ENCODE measurements at places on chromosomes 16 and 17.

- DNase-seq = no peak
Observed at GRCh38 chr17:48723423-48724250, 652 bp downstream of the PRAC2 start.

DNA sequence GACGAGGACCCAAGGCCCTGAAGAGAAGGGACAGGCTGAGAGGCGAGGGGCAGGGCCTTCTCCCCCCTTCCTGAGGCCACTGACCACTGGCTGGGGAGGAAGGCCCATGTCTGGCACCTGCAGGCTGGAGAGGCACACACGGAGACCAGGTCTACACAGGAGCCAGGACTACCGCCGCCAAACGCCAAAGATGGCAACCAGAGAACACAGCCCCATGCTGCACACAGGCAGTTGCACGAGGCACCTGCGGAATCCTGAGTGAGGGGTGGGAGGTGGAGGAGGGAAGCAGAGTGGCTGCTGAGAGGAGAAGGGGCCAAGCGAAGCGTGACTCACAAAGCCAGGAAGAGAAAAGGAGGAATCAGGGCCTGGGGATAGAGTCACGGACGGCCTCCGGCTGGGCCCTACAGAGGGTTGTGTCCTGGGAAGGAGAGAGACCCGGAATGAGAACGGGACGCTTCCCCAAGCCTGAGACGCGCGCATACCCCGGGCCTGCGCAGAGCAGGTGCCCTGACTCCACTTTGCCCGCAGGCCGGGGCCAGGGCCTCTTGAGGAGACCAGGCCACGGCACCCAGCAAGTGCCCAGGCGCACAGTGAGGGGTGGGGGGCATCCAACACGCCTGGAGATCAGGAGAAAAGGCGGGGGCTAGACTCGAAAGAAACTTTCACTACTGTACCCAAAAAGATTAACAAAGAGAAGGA, 28.7 kb upstream of the C16orf95 start:
- no peak for DNase-seq

- DNase-seq = no peak
Observed at GRCh38 chr16:64865069-64865696, 256.7 kb downstream of the CDH11 start.

GRCh38 chr16:85924675-85925074, 25.7 kb downstream of the IRF8 start:
- no peak for DNase-seq

- no peak for DNase-seq
Observed at GRCh38 chr16:84942786-84943185, 68.5 kb downstream of the ZDHHC7 start.

DNA sequence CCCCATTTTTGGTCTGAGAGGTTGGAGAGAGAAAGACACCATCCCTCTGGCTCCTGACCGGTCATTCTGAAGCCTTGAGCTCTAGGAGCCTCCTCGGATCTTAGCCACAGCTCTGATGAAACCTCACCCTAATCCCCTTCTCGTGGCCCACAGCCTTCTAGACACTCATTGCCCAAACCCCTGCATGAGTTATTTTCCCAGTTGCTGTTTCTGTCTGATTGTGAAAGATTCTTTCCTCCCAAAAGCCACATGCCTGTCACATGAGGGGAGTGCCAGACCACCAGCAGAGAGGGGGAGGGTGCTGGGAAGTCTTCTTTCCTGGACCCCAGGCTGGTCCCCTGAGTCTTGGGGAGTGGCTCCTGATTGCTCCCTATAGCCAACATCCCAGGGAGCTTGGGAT, 17.6 kb upstream of the ABR start:
- DNase-seq = no peak

GRCh38 chr16:21167929-21168602, 9.6 kb downstream of the LDAF1 start:
- no peak for DNase-seq
